ENCODE measurements at places on chromosomes 6 and 20.

DNA sequence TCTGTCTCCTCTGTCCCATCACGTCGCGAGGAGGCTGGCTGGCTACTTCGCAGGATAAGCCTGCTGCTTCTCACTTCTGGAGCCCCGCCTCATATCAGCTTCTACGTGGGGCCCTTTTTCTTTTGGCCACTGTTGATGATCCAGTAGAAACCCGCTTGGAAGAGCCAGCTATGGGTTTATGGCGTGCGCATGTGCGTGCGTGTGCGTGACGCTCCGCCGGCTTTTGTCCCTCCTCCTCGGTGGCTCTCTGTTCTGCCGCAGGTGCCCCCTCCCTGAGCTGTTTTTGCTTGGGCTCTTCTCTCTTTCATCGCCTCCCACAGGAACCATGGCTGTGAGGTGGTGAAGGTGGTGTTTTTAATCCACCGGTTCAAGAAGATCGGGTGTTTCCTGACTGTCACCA lies 26.5 kb downstream of the EFCAB8 start:
- DNase-seq: no peak

- peak; percentile 63 for DNase-seq
These were observed 4.5 kb upstream of the GPSM3 start for GRCh38 chr6:32196682-32197616.

DNA sequence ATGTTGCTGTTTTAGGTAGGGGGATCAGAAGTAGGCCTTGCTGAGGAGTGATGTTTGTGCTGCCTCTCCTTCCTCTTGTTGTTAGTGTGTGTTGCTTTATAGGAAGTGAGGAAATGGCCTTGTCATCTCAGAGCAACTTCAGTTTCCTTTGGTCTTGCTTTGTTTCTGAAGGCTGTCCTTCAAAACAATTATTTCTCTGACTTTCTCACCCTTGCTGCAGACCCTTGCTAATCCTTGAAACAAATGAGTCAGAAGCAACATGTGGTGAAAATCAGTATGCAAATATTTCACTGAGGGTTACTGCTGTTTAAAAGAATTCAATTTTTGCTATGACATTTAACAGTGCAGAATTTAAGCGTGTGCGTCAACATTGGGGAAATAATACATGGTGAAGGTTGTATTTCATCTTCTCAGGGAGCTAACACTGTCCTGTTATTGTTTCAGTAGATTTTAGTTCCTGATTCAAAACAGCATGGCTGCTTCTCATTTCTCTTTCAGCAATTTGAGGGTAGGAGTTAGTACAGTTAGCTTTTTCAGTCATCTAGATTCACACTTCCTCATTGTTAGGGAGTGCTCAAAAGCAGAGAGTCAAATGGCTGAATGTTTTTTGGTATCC lies 13.8 kb downstream of the RNF144B start:
- DNase-seq: peak; percentile 72

DNA sequence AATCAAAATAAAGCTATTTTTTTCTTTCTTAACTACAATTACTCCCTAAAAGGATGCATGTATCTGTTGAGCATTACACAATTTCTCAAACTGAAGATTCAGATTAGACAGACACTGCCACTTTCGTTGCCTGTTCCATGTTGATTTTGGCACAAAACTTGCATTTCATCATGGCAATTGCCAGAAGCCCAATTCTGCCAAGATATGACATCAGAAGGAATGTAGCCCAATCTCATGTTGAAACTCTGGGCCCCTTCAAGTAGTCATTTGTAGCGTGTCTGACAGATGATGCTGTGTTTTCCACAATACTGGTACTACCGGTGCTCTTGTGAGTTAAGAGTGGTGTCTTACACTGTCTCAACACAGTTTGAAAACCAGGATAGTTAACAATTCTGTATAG lies 705.4 kb downstream of the PTPRT start:
- no peak for DNase-seq

- DNase-seq: no peak
These were observed 637.7 kb upstream of the CITED2 start for GRCh38 chr6:140012150-140012549.

GRCh38 chr20:46347841-46348803 lies 39.8 kb upstream of the CDH22 start:
- no peak for DNase-seq

- no peak for DNase-seq
These were observed 31.0 kb downstream of the PRDM13 start for GRCh38 chr6:99637629-99638028.

- no peak for DNase-seq
These were observed 16.7 kb downstream of the BMP7 start for GRCh38 chr20:57249772-57250171.

- DNase-seq: no peak
These were observed 9.3 kb upstream of the BAK1 start for GRCh38 chr6:33589392-33589730.

DNA sequence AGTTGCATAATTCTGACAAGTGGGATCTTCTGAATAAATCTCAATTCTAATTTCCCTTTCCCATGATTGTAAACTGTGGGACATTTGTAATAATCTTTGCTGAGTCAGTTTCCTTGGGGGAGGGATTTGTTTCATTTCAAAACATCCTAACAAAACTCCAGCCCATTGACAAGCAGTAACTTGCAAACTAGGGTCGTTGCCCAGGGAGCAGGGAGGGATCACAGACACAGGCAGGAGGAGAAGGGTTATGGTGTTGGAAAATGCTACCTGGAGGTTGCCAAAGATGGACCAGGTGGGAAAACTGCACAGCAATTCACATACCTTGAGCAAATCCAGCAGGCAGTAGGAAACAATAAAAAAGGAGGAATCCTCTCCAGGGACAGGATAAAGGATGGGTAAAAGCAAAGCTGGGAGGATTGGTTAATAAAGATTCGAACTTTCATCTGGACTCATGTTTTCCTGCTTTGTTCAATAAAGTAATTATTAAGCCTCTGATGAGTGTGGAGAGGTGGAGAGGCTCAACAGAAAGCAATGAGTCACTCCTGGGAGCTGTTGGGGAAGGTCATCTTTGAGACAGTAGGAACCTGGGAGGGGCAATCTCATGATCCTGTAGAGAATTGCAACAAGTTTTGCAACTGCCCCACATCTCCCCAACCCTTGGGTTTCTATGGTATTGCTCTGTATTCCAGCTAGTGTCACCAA lies 87.3 kb upstream of the AKIRIN2 start:
- DNase-seq: no peak

GRCh38 chr6:73515204-73515655 lies 5.6 kb downstream of the EEF1A1 start:
- peak; percentile 78 for DNase-seq

DNA sequence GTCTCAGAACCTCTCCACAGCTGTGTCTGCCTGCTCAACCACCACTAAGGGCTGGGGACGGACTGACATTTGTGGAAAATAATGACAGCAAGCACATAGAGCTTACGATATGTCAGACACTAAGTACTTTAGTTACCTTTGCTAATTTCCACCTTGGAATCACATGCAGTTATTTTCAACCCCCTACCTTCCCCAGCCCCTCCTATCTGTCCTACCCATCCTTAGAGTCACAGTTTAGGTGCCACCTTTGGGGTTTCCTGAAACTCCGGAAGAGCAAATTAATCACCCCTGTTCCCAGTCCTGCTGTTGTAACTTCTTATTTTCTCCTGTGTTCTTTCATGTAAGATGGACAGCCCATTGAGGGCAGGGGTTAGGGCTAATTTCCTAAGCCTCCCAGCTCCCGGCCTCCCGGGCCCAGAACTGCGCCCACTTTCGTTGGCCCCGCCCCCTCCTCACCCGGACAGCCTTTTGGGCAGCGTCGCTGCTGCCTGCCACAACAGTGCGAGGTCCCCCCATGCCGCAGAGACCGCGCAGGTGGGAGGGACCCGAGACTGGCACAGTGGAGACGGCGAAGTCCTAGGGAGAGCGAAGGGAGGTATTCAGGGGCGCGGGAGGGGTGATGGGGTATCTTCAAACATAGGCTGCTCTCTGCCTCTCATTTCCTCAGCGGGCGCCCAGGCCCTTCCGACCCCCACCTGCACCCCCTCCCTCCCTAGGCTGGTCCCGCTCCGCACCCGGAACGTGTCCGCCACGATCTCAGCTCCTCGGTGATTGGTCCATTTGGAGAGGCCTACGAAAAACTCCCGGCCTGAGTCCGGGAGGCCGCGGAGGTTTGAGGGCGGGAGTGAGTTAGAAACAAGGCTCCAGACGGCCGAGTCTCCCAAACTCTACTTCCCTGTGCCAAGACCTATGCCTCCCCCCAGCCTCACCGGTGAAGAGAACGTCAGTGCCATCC lies 1.1 kb downstream of the DDAH2 start:
- DNase-seq: peak; percentile 83

GRCh38 chr6:151629791-151630190 lies 136.0 kb downstream of the CCDC170 start:
- DNase-seq: no peak

- DNase-seq: no peak
These were observed 154.7 kb upstream of the SGK1 start for GRCh38 chr6:134472661-134473060.

- DNase-seq: no peak
These were observed 240.4 kb downstream of the MYLK4 start for GRCh38 chr6:2510316-2510715.

GRCh38 chr6:54574671-54575070 lies 266.4 kb downstream of the TINAG start:
- no peak for DNase-seq

- no peak for DNase-seq
These were observed 197.0 kb downstream of the CLIC5 start for GRCh38 chr6:45818655-45819054.

- no peak for DNase-seq
These were observed 69.5 kb upstream of the MAP3K7 start for GRCh38 chr6:90656325-90656724.

- peak; percentile 4 for DNase-seq
These were observed 746.0 kb upstream of the ADGRB3 start for GRCh38 chr6:67888886-67889681.

GRCh38 chr20:53995949-53996348 lies 74.4 kb downstream of the BCAS1 start:
- no peak for DNase-seq

GRCh38 chr20:48339986-48340882 lies 487.6 kb downstream of the PREX1 start:
- DNase-seq: peak; percentile 67

DNA sequence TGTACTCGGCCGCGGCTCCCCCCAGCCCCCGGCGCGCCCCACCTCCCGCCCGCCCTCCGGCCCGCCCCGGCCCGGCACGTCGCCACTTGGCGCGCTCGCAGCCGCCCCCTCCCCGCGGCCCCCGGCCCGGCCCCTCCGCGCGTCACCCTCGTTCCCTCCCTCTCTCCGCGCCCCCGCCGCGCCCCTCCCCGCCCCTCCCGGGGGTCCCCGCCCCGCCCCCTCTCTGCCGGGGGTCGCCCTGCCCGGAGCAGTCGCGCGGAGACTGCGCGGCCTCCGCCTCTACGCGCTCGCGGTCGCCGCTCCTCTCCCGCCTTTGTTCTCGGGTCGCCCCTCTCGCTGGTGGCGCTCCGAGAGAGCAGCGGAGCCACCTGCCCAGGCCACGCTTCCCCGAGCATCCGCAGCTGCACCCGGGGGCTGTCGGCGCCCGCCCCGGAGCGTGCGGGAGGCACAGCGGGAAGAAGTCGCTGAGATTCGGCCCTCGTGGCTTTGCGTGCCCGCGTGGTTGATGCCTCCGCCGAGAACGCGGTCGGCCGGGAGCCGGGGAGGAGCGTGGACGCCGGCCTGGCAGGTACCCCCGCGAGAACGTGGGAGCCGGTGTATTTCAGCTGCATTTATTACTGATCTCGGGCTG lies at the start of gene PHF10:
Gene PHF10 (minus strand): TSS at position 7 of the 631 bp plus-strand sequence. CDS start 569 bp downstream, outside the sequence.
- DNase-seq: peak; percentile 71

- no peak for DNase-seq
These were observed 309.0 kb upstream of the PTCHD4 start for GRCh38 chr6:48419992-48420391.

DNA sequence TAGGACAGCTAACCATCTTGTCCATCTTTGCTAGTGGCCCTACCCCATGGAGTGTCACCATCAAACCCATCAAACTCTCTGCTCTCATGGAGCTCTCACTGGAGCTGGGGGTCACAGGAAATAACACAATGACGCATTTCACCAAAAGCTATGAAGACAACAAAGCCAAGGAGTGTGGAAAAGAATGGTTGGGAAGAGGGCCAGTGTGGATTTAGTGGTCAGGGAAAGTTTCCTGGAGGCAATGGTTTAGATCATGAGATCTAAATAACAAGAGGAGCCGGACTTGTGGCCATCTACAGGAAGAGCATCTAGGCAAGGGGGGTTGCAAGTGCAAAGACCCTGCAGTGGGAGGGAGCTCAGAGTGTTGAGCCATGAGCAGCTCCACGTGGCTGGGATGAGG lies 189.5 kb downstream of the BMP7 start:
- DNase-seq: no peak

GRCh38 chr6:30322527-30323501 lies 3.9 kb upstream of the TRIM39 start:
- no peak for DNase-seq

GRCh38 chr6:160238278-160238711 lies 20.3 kb downstream of the SLC22A2 start:
- DNase-seq: no peak

- DNase-seq: no peak
These were observed 5.1 kb downstream of the TMEM63B start for GRCh38 chr6:44132476-44132875.

DNA sequence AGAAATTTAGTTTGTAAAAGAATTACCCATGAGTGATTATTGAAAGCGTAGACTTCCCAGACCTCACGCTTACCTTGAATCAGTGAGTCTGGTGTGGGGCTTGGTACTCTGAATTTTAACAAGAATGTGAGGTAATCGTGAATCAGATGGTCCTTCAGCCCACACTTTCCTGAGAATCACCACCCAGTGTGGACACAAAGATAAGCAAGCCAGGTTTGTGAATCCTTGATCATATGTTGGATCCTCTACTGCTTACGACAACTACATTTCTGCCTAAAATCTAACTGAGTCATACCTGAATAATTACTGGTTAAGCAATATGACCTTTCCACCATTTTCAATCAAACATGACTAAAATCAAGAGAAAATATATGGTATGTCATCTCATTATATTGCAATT lies 589.3 kb downstream of the TFAP2A start:
- DNase-seq: no peak

- no peak for DNase-seq
These were observed 552.3 kb downstream of the KIF16B start for GRCh38 chr20:16020971-16021370.

Measured in GM12865 (cell line).